ENCODE measurements at places on chromosomes 5 and 9. TPM values are rescaled to one million over a fixed set of nuclear protein-coding genes. Genes with fewer than 3 reads are reported as not detected.

Gene CFAP77
- not detected for total RNA-seq

DNA sequence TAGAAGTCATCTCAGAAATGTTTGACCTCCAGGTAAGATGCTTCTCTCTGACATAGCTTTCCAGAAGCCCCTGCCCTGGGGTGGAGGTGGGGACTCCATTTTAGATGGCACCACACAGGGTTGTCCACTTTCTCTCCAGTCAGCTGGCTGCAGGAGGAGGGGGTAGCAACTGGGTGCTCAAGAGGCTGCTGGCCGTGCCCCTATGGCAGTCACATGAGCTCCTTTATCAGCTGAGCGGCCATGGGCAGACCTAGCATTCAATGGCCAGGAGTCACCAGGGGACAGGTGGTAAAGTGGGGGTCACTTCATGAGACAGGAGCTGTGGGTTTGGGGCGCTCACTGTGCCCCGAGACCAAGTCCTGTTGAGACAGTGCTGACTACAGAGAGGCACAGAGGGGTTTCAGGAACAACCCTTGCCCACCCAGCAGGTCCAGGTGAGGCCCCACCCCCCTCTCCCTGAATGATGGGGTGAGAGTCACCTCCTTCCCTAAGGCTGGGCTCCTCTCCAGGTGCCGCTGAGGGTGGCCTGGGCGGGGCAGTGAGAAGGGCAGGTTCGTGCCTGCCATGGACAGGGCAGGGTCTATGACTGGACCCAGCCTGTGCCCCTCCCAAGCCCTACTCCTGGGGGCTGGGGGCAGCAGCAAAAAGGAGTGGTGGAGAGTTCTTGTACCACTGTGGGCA is 642 bp downstream of the CSF2 start:
- no peak for DNase-seq

- DNase-seq: no peak
These were observed 115.2 kb upstream of the LHFPL2 start for GRCh38 chr5:78763659-78764189.

Gene GFI1B
- not detected for total RNA-seq

GRCh38 chr5:65734921-65735320 is 12.9 kb downstream of the NLN start:
- DNase-seq: no peak

Gene LCP2
- 15.0 TPM for total RNA-seq

GRCh38 chr9:80407220-80407619 is 835.5 kb downstream of the TLE4 start:
- no peak for DNase-seq

- no peak for DNase-seq
These were observed 36.0 kb downstream of the SH3GL2 start for GRCh38 chr9:17614903-17615302.

DNA sequence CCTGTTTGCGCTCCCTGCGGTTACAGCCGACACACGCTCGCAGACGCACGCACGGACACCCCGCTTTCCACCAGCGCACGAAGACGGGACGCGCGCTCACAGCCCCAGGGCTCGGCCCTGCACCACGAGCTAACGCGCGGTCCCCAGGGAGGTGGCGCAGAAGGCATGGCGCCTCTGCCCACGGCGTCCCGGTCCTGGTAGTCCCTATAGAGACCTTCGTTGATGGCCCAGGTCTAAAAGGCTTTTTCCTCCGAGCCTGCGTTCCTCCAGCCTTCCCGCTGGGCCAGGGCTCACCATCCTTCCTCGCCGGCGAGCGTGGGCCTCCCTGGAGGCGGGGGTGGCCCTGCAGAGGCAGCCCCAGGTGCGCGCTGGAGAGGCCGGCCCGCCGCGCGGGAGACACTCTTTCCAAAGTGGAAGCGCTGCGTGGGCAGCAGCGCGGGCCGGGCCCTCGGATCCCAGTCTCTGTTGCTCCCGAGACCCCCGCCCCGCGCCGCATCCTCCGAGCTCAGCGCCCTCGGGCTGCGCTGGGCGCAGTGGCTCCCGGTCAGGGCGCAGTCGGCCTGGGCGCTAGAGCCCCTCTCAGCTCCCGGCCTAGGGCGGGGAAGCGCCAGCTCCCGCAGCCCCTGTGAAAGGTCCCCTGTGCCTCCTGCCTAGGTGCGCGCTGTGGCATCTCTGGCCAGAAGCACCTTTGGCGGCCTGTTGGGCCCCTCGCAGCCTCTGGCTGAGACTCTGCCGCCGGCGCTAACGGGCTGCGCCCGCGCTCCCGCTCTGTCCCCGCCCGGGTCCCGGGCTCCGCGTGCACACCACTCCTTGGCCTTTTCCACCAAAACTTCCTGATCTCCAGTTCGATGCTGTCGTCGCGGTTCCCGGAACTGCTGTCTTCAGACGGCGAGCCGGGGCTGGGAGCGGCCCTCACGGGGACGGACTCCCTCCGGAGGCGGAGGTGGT is 31.9 kb upstream of the FANCC start:
- no peak for DNase-seq

- DNase-seq: no peak
These were observed 30.2 kb upstream of the CCNG1 start for GRCh38 chr5:163407034-163407655.

Gene IL9
- not detected for total RNA-seq

DNA sequence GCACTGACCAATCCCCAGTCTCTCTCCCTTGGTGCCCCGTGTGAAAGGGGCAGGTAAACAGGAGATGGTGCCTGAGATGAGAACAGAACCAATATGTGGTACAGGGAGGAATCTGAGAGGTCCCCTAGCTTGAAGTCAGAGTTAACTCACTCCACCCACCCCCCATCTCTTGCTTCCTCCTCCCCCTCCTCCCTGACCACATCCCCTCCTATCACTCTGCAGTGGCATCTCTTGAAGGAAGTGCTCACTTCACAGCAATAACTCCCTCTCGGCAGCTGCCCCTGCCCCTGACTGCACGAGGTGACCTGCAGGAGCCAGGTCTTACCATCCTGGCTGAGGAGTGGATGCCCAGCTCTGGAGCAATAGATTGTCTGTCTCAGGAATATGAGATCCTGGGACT is 224.0 kb downstream of the GAS1 start:
- DNase-seq: no peak

Gene PCDHGB5
- total RNA-seq: 16.6 TPM

- DNase-seq: peak; percentile 80
These were observed 81.7 kb upstream of the ZBTB43 start for GRCh38 chr9:126722922-126723806.

GRCh38 chr5:31113666-31114350 is 79.7 kb upstream of the CDH6 start:
- DNase-seq: no peak

- DNase-seq: no peak
These were observed 40.9 kb downstream of the AMBP start for GRCh38 chr9:114037249-114037648.

DNA sequence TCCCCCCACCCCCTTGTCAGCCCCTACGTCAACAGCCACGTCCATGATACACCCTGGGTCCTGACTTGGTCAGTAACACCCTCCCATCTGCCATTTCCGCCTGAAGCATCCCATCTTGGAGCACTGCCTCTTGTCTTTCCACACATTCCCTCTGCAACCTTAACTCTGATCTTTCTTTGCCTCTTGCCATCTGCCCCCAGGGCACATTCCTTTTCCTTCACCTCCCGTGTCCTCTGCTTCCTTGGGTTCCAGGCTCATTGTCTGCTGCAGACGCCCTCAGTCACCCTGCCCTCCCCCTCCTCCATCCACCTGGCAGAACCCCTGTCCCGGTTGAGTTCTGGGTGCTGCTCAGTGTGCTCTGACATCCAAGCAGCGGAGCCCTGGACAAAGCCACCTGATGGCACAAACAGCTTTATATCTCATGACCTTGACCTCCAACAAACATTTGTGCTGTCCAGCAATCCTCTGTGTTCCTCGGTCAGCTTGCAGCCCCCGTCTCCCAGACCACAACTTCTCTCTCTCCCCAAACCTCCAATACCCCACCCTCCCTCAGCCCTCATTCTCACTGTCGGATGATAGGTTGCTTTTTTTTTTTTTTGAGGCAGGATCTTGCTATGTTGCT is 97.7 kb upstream of the IER5L start:
- DNase-seq: peak; percentile 29

DNA sequence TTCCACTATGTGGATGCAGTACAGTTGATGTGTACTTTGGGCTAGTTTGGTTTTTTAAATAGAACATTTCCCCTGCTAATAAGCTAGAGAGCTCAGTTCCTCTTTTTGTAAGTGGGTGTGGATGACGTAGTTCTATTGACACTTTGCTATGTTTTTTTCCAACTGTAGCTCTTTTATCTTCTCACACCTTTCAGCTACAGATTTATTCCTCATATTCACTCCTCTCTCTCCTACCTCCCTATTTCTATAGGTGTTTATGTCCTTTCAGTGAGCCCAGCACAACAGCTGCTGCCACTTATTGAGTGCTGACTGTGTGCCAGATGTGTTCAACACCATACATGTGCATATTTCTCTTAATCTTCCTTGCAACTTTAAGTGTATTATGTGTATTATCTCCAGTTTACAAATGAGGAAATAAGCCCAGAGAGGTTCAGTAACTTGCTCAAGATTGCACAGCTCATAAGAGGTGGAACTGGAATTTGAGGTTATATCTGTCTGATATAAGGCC is 215.7 kb downstream of the SEMA6A start:
- DNase-seq: no peak

GRCh38 chr5:119063579-119064379 is 7.1 kb upstream of the DMXL1 start:
- DNase-seq: no peak

- peak; percentile 61 for DNase-seq
These were observed 36.4 kb downstream of the GGTA1 start for GRCh38 chr9:121463026-121463807.

DNA sequence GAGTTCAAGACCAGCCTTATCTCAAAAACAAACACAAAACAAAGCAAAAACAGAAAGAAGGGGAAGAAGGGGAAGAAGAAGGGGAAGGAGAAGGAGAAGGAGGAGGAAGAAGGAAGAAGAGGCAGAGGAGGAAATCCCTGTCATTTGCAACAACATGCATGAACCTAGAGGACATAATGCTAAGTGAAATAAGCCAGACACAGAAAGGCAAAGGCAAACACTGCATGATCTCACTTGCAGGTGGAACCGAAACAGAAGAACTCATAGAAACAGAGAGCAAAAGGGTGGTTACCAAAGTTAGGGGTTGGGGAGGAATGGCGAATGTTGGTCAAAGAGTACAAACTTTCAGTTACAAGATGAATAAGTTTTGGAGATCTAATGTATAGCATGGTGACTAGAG is 135.4 kb downstream of the UGCG start:
- DNase-seq: no peak

Gene OLFML2A
- 60.0 TPM for total RNA-seq

GRCh38 chr9:119298076-119298853 is 71.0 kb downstream of the BRINP1 start:
- no peak for DNase-seq

GRCh38 chr5:159458217-159458711 is 128.0 kb upstream of the IL12B start:
- DNase-seq: no peak
